ENCODE measurements at places on chromosomes 16 and 17.

GRCh38 chr17:61784510-61784909 lies 78.8 kb downstream of the BRIP1 start:
- DNase-seq: no peak

DNA sequence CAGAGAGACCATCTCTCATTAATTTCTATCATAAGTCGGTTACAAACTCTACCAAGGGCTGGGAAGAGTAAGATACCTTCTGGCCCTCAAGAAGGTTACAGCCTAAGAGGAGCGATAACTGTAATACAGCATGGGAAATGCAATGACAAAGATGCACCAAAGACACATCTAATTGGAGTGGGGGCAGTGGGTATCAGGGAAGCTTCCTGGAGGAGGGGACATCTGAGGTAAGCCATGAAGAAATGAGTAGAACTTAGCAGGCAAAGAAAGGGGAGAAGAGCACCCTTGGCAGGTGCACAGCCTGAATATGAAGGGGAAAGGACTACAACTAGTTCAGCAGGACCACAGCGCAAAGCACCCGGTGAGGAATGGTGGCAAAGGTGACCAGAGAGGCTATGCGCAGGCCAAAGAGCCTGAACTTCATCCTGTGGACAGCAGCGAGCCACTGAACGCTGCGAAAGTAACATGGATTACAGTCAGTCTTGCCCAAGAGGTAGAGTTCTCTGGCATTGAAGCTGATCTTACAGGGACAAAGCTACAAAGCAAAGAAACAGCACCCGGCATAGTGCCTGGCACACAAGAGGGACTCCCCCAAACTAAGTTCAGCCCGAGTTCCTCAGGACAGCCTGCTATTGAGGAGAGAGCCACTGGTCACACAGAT lies 2.8 kb downstream of the TBC1D10B start:
- no peak for DNase-seq

- DNase-seq: no peak
Measured at GRCh38 chr16:87580855-87581261, 21.4 kb upstream of the JPH3 start.

GRCh38 chr16:72493716-72494415 lies 321.9 kb upstream of the PMFBP1 start:
- DNase-seq: no peak

DNA sequence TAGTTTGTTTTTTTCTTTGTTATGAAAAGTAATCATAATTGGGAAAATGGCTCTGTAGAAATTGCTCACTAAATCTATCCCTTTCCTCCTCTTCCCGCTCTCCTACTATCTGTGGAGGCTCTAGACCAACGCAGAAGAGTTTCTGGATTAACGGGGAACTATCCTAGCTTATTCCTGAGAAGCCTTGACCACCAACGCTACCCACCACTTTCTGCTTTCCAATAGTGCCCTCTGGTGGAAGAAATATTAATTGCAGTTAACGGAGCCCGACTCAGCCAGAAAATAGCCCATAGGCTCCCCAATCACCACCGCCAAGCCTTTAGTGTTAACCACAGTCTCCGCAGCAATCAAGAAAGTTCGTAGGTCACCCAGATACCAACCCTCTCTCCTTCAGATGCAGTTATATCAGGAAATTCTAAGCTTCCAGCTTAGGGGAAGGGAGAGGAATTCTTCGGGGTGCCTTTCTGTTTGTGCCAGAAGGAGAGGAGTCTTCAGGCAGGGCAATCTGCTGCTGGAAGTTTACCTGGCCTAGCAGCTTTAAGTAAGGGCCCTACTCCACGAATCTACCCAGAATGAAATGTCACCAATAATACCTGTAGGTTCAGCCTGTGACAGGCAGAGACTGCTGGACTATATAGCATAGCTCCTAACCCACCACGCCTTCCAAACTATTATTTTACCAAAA lies 23.0 kb upstream of the NSRP1 start:
- peak; percentile 39 for DNase-seq

Data from foreskin keratinocyte (primary cell).